Smooth muscle cell of bladder (primary cell): ENCODE measurements at places on chromosomes 16 and 17. TPM values are rescaled to one million over a fixed set of nuclear protein-coding genes. Genes with fewer than 3 reads are reported as not detected.

CMTM2 gene
- not detected in 2 replicates for total RNA-seq

SPHK1 gene
- 39.0 and 39.3 TPM in 2 replicates for total RNA-seq

DRC7 gene
- 0.37 TPM in 1 of 2 replicates, not detected in the other for total RNA-seq

IST1 gene
- total RNA-seq, result 109 and 130 TPM in 2 replicates

TMEM235 gene
- not detected in 2 replicates for total RNA-seq

RNF227 gene
- 2.3 and 2.8 TPM in 2 replicates for total RNA-seq

ZG16 gene
- total RNA-seq, result not detected in 2 replicates

IGF2BP1 gene
- 0.14 and 1.1 TPM in 2 replicates for total RNA-seq
